ENCODE measurements at places on chromosomes 5 and 9.
A peak's percentile ranks its signal among the peaks of the same experiment; 100 is the strongest.

DNA sequence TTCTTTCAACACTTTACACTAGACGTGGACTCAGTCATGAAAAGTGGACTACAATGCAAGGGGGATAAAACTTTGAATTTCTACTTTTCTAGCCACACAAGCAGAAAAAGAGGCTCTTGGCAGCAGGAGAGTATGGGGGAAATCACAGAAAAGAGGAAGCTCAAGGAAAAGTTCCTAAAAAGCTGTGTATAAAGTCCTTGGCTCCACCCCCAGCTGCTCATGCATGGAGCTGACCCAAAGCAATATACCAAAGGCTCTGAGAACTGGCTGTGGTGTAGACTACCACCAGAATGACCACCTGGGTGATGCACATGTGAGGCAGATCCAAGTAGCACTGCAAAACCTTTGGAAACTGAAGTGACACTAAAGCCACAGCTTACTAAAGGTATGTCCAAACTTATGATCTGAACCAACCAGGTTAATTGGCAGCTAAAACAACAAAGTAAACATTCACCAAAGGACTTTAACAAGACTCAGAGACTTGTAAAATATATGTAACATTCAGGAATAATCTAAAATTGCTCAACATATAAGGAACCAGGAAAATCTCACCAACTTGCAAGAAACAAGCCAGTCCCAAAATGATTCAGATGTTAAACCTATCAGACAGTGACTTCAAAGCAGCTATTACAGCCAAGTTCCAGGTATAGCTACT is 55.5 kb upstream of the RASGRF2 start:
- no peak for DNase-seq

- DNase-seq: no peak
These were observed 99.5 kb downstream of the PAX5 start for GRCh38 chr9:36934478-36935065.

GRCh38 chr5:176508603-176509002 is 28.6 kb downstream of the RNF44 start:
- peak; percentile 29 for DNase-seq

GRCh38 chr9:109013679-109014607 is 644 bp upstream of the CTNNAL1 start:
- peak; percentile 82 for DNase-seq

GRCh38 chr9:99425923-99426842 is 204.1 kb downstream of the SEC61B start:
- DNase-seq: no peak

- no peak for DNase-seq
These were observed 151.5 kb downstream of the SLC12A2 start for GRCh38 chr5:128234928-128235641.

- DNase-seq: peak; percentile 50
These were observed 1.7 kb downstream of the CBY3 start for GRCh38 chr5:179679014-179679674.

GRCh38 chr5:78472469-78473106 is 112.2 kb downstream of the SCAMP1 start:
- DNase-seq: peak; percentile 34

DNA sequence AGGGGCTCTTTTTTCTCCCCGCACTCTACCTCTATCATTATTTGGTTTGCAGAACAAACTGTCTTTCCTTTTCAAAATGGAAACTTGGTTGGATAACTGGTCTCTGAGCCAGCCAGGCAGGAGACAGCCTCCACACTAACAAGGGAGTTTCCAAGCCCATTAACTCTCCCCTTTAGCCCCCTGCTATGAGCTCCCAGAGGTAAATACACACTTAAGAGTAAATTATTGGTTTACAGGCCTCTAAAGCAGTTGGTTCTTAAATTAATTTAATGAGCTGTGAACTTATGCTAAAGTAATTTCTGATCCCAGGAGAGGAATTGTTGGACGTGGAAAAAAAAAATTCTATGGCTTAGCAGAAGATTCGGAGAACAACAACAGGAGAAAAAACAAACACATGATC is 30.3 kb downstream of the EPB41L4A start:
- DNase-seq: no peak

DNA sequence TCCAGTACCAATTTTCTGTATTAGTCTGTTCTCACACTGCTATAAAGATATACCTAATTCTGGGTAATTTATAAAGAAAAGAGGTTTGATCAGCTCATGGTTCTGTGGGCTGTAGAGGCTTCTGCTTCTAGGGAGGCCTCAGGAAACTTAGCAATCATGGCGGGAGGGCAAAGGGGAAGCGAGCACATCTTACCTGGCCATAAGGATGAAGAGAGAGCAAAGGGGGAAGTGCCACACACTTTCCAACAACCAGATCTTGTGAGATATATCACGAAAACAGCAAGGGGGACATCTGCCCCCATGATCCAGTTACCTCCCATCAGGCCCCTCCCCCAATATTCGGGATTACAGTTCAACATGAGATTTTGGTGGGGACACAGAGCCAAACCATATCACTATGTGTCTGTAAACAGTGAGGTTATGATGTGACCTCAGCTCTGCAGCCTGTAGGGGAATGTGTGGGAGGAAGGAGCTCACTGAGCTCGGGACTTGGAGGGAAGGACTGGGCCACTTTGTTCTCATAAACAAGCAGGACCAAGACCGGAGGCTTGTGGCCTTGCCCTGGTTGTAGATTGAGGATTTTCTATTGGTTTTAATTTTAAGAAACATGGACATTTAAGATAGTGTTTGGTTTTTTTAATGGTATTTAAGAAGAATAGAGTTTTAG is 85.2 kb downstream of the EHMT1 start:
- no peak for DNase-seq

DNA sequence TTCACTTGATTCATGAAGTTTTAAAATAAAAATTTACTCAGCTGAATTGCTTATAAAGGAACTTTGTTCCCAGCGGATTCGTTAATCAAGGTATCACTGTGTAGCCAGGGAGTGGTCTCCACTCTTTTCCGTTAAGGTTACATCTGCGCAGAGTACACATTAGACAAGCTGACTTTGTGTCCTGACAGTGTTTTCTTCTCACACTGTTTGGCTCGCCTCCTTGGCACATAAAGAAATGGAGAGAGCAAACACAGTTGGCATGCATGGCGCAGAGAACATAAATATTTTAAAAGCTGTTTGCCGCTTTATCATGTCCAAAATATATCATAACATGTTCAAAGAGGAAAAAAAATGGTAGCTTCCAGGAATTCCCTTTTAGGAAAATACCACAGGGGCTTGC is 153.2 kb downstream of the EDIL3 start:
- DNase-seq: no peak

DNA sequence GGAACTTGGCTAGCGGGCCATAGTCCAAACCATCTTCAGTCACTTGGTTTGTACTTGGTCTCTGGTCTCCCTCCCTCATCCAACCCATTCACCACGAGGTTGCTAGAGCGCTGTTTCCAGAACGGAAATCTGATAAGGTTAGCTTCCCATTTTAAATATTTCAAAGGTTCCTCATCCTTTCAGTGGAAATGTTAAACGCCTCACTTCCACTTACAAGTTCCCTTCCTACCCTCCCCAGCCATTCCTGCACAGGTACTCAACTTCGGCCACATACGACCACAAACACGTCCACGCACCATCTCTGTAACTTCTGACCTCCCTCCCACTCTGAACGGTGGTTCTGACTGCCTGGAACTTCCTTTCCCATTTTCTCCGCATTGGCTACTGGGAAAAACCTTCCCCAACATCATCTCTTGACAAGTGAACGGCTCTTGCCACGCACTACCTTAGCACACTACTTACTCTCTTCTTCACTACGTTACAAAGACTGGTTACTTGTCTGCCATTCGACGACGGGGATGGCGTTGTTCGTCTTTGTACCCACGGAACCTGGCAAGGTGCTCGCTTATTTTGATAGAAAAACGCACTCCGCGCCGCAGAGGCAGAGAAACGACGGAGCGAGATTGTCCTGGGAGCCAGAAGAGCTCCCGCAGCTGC is 629 bp downstream of the CCNH start:
- DNase-seq: peak; percentile 42

- no peak for DNase-seq
These were observed 99.5 kb downstream of the LHFPL2 start for GRCh38 chr5:78549043-78549442.

GRCh38 chr9:111158363-111158762 is 120.1 kb upstream of the LPAR1 start:
- peak; percentile 87 for DNase-seq

GRCh38 chr5:17992291-17992690 is 358.0 kb downstream of the TAF11L14 start:
- no peak for DNase-seq

DNA sequence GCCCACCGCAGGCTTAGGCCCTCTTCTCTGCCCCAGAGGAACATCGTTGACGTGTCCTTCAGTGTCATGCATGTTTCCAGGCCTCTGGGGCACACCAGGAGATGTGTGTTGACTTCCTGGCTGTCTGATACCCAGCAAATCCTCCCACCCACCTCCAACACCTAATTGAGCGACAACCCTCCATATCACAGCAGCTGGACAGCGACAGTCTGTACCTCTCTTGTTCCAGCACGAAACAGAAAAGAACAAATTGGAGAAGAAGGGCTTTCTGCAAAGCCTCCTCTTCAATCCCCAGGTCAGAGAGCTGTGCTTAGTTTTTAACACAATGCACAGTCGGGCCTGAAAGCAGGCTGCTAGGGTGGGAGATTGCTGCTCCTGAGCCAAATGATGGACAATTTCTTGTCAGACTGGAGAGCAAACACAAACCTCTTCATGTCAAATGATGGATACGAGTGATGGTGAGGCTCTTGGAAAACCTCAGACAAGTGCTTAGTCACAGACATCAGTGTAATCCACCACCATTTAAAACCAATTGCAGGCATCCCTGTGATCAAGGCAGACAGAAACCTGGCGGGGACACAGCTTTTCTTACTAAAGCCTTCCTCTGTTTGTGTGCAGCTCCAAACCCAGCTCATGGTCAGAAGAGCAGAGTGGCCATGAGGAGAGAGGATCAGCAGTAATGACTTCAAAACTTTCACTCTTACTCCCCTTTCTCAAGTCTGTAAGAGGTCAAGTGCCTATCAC is 110.6 kb downstream of the EBF1 start:
- no peak for DNase-seq

- peak; percentile 88 for DNase-seq
These were observed 3.5 kb upstream of the PHYHD1 start for GRCh38 chr9:128917151-128917849.

DNA sequence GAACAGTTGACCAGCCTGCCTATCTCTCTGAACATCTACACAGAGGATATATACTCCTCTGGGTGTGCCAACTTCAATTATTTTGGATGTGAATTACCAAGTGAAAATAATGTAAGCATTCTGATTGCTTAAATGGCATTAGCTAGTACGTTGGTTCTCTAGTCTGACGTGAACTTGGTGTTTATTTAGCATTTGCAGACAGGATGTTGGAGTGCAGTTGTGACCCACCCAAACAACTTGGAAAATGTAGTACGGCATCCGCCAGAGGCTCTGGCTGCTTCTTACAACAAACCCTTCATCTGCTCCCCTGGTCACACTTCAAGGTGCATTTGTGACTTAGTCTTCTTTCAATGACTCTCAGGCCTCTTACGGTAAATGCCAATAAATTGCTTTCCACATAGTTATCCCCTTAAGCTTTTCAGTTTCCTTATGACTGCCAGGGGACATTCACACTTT is 616.6 kb downstream of the PDE4D start:
- DNase-seq: no peak

DNA sequence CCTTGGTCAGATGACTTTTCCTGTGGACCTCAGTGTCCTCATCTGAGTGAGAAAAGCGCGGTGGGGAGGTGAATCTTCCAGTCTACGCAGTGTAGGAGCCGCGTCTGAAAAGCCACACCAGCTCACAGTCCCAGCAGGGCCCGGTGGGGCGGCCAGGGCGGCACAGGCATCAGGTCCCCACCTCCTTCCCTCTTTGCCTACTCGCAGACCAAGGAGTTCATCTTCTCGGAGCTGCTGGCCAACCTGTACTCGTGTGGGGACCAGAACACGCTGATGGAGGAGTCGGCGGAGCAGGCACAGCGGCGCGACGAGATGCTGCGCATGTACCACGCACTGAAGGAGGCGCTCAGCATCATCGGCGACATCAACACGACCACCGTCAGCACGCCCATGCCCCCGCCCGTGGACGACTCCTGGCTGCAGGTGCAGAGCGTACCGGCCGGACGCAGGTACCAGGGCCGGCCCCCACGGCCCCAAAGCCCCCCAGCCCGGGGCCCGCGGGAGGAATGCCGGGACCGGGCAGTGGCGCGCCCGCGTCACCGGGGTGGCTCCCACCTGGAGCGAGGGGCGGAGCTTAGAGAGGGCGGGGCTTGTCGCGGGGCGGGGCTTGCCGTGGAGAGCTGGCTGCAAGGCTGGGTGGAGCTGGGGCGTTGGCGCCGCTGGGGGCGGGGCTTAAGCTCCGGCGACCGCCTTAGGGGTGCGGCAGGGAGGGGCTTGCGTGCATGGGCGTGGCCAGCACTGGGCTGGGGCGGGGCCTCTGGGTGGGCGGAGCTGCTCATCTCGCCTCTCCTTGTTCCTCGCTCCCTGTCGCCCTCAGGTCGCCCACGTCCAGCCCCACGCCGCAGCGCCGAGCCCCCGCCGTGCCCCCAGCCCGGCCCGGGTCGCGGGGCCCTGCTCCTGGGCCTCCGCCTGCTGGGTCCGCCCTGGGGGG is 25.6 kb downstream of the GOLGA2 start:
- DNase-seq: peak; percentile 55

GRCh38 chr5:32780508-32780919 is 69.4 kb downstream of the NPR3 start:
- DNase-seq: peak; percentile 60

GRCh38 chr9:136142414-136142796 is 23.7 kb upstream of the TMEM250 start:
- no peak for DNase-seq

- no peak for DNase-seq
These were observed 39.9 kb upstream of the CTSL start for GRCh38 chr9:87685871-87686519.

Data from AG10803 (cell line).